ENCODE measurements at places on chromosomes 11 and 22.

- no peak for DNase-seq
Observed at GRCh38 chr11:118086913-118087768, at the start of gene SMIM35. Gene SMIM35 (minus strand): TSS chr11:118086963. CDS start chr11:118086757, 206 bp downstream.

GRCh38 chr11:65288706-65289536 lies 25.7 kb upstream of the CDC42EP2 start:
- DNase-seq = no peak

- no peak for DNase-seq
Observed at GRCh38 chr11:31414338-31414737, 44.7 kb downstream of the DNAJC24 start.

- no peak for DNase-seq
Observed at GRCh38 chr11:41579546-41579945, 120.1 kb upstream of the LRRC4C start.

DNA sequence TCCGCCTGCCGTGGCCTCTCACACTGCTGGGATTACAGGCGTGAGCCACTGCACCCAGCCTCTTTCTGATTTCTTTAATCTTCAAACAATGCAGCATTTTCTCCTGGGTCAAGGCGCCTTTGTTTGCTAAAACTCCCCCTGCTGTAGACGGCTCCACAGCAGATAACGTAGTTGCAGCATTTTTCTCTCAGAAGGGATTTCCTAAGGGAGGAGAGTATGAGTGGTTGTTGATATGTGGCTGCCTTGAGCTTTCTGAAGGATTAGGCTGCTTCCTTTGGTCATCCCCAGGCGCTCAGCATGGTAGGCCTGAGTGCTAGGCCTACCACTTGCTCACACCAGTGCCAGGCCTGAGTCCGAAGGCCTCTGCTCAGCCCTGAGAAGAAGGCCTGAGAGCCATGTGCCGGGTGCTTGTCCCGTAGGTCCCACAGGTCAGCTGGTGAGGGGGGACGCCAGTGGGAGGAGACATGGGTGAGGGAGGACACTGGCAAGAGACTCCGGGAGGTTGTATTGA lies 18.1 kb downstream of the SMARCB1 start:
- no peak for DNase-seq

DNA sequence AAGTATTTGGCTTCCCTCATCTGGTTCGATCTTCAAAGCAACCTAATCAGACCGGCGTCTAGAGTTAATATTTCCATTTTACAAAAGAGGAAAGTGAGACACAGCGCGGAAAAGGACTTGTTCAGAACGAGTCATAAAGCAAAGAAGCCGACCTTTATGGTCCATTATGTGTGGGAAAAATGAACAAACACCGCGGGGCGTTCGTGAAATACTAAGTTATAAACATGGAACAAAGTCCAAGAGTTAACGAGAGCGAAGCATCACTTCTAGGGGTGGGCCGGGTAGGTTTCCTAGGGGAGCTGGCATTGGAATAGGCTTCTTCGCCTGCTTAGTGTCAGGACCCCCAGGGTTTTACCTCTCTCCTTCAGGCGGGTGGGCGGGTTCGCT lies 575 bp downstream of the DUSP18 start:
- no peak for DNase-seq

- DNase-seq = no peak
Observed at GRCh38 chr11:104967534-104968354, 630 bp downstream of the CASP4 start.

DNA sequence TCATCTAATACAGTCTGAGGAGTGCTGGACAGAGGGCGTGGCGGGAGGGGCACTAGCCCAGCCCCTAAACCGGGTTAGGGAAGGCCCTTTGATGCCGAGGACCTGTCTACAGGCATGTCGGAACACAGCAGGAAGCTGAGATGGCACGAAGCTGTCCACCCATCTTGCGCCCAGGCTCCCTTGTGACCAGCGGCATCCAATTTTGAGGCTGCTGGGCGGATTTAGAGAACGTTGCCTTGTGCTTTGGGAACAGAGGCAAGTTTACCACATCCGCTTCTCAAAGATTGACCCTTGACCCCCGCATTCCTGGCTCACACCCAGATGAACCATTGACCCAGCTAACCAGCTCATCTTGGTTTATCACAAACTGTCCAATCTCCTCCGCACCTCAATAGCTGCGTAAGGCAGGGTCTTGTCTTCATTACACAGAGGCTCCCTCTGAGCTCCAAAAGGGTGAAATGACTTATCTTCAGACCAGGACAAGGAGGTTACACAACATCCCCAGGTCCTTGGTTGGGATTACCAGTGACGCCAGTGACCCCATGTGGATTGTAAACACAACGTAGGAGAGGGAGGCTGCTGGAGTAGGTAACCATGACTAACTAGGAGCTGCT lies 4.5 kb downstream of the FAM83F start:
- DNase-seq = no peak
